CD4-positive, alpha-beta memory T cell (primary cell): ENCODE measurements at places on chromosomes 12 and 14.

- no peak for DNase-seq
Measured at GRCh38 chr14:72308967-72309485, 376.8 kb downstream of the RGS6 start.

DNA sequence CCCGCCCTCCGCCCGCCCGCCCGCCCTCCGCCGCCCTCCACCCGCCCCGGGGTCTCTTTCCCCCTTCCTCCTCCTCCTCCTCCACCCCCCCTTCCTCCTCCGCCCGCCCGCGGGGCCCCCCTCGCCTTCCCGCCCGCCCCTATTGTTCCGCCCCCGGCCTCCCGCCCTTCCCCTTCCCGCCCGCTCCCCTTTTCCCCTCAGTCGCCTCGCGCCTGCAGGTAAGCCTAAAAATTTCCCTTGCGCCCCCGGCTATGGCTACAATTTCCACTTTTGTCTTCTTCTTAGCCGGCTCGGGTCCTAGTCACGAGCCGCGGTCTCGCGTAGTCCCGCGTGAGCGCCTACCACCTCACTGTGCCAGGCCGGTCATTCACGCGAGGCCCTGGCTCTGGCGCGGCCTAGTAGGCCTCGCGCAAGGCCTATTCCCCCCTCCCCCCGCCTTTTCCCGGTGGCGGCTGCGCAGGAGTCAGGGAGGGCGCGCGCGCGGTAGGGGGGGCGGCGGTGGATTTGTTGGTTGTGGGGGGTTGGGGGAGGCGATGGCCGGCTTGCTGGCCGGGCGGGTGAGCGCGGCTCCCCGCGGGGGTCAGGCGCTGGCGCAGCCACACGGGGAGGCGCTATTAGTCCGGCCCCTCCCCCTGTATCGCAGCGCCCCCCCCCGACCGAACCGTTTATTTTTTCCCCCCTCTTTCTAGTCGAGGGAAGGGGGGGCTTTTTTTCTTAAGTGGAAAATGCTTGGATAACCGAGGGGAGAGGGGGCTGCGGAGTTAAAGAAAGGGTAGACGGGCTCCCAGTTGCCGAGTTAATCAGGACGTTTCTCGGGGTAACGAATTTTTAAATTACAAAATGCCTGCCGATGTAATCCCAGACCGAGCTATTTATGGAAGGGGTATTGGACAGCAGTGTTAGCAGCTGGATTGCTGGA lies 516 bp downstream of the PCBP2 start:
- DNase-seq = peak; percentile 82

DNA sequence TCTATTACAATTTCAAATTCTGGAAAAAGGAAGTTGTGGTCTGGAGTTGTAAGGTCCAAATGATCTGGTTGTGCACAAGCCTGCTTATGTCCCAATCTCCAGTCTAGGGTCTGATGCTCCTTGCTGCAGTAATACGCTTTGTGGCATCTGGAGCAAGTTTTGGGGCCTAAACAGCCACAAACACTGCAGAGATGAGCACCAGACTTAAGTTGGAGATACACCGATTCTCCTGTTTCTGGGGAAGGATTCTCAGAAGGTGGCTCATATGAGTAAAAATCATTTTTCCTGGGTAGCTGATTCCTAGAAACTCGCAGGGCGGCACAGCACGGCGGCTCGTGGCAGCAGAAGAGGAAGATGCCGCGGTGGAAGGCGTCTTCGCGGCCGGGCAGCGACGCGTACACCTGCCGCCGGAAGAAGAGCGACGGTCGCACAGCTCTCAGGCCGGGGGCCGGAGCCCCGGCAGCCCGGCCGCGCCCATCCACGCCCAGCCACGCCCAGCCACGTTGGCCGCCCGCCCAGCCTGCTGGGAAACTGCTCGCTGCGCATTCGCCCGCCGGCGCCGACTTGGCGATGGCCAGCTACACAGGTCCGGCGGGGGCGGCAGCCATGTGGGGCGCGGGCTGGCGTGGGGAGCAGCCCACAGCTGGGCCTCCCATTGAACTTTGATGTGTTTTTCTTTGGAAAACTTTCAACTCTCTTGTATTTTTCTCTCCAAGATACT lies 129.0 kb downstream of the ASCL4 start:
- no peak for DNase-seq

GRCh38 chr14:26851793-26852192 lies 254.0 kb upstream of the NOVA1 start:
- DNase-seq = no peak

DNA sequence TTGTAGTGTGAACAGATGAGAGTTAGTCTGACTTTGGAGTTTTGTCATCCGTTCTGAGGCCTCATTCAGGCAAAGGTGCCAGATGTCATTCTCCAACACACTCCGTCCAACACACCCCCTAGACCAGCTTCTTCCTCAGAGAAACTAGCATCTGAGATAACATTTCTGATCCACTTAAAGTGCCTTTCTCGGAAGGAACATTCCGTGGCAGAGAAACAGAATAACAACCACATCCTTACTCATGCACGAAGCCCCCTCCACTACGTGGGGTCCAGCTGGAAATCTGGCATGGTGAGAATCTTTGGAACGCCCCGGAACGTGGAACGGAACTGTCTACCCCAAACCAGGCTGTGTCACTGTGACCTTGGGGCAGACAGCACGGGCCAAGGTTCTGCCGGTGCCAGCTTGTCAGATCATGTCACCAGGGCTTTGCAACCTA lies 17.0 kb upstream of the BCL7A start:
- no peak for DNase-seq

DNA sequence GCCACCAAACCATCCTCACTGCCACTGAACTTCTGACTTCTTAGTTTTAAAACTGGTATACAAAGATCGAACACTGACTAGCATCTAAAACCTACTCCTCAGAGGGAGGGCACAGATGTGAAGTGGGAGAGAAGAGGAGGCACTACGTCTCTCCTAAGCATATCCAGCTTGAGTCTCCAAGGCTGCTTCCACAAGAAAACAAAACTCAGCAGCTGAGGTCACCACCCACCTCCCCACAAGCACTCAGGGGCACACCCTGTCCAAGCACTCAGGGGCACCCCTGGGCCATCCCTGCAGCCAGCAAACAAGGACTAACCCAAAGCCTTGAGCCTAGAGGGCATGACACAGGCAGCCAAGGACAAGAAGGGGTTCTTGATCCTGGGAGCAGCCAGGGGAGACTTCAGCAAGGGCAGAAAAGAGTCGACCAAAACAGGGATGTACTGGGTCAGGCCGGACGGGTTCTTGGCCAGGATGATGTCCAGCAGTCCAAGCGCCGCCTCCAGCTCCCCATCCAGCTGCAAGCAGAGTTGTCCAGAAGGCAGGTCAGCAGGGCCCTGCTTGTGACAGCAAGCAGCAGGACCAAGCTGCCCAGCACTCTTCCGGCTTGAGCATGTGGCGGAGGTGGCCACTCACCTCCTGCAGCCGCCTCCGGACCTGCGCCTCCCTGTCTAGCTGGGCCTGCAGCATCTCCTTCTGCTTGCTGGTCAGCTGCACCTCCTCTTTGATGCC lies 34.8 kb downstream of the GCN1 start:
- DNase-seq = no peak

GRCh38 chr12:94807951-94808350 lies 157.6 kb upstream of the TMCC3 start:
- no peak for DNase-seq

DNA sequence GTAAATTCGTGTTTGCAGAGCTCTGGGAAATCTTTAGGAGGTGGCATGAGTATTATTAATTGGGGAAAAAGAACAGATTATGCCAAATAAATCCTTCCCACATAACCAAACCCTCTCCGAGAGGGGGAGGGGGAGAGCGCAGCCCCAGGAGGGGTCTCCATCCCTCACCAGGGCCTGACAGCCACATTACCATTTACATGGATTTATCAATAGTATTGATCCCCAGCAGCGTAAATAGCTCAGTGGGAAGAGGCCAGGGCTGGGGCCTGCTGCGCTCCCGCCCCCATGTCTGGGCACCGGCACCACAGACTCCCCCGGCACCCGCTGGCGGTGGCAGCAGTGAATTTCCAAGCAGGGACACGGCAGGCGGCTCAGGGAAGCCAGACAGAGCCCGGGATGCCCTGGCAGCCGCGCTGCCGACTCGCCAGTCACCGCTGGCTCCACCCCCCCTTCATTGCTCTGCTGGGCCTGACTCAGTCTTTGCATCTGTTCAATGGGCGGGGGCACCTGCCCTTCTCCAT lies 2.4 kb downstream of the NCOR2 start:
- DNase-seq = no peak

GRCh38 chr14:94162466-94162865 lies 11.7 kb upstream of the PPP4R4 start:
- DNase-seq = no peak

GRCh38 chr14:47674148-47674542 lies 1.3 kb downstream of the MDGA2 start:
- no peak for DNase-seq
